ENCODE measurements at places on chromosomes 5 and 9.

DNA sequence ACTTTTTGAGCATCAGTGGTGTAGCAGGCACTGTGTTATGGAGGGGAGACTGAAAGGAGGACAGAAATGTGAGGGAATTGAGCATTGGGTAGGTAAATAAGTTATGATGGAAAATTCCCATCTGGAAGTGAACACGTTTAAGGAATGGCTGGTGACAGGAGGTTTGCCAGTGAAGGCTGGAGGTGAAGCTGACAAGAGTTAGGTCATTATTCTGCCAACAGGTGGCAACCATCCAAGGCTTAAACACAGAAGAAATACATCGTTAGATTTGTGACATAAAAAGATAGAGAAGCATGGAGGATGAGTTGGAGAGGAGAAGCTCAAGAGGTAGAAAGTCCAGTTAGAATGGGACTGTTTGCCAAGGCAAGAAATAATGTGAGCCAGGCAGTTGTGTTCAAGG is 455.3 kb upstream of the SGCD start:
- no peaks in the 10 kb centered on the region for H3K36me3 ChIP-seq
- no peak overlapping the region for H3K27ac ChIP-seq
- H3K4me1 ChIP-seq, result no peaks in the 10 kb centered on the region
- peaks cover 6% of the 10 kb centered on the region for H3K27me3 ChIP-seq

DNA sequence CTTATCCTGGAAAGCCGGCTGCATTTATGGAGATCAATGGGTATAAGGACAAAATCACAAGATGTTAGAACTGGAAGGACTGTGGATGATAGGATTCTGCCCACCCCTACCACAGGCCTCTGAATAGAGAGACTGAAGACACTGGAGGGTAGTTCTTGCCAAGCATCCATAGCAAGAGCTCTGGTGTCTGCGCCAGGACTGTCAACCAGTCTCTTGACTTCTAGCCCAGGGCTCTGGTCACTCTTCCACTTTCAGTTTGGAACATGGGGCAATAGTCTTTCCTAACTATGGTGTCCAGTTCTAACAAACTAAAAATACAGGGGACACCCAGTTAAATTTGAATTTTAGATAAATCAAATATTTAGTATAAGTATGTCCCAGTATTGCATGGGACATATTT is 23.4 kb downstream of the LARP1 start:
- no peak overlapping the region for H3K27ac ChIP-seq
- H3K4me1 ChIP-seq, result peaks cover 49% of the 10 kb centered on the region
- no peak overlapping the region for H3K4me3 ChIP-seq
- H3K27me3 ChIP-seq, result no peaks in the 10 kb centered on the region

DNA sequence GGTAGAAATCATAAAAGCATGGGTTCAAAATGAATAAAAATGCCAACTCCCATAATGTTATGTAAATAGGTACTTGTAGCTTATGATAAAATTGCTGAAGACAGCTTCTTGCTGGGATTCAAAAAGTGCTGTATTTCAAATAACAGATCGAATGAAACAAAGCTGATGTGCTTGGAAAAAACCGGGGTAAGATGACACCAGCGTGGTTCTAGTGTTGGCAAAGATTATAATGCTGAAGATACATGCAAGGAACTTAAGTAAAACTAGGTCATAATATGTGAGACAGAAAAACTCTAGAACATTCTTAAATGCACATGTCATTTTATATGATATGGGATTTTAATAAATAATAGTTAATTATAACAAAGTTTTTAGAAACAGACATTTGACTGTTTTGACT is 44.4 kb upstream of the APC start:
- H3K4me1 ChIP-seq, result no peaks in the 10 kb centered on the region
- no peak for DNase-seq
- H3K27me3 ChIP-seq, result no peaks in the 10 kb centered on the region
- no peak overlapping the region for H3K4me3 ChIP-seq
- no peak overlapping the region for H3K27ac ChIP-seq

DNA sequence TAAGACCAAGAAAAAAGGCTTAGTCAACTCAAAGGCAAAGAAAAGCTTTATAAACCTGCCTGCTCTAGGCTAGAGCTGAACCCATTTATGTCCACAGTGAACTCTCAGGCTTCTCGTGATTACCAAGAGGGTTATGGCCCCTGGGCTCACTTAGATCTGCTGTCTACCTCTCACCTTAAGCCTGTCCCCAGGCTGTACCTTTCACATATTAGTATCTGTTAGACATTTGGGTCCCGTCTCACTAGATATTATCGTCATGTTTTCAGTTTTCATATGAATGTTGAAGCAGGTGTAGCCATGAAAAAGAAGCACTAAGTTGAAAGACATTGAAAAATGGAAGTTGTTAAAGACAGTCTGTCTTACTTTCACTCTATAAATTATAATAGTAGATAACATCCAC is 75.2 kb upstream of the COX7C start:
- H3K4me3 ChIP-seq, result no peak overlapping the region
- no peaks in the 10 kb centered on the region for H3K36me3 ChIP-seq
- no peak for DNase-seq
- no peak overlapping the region for H3K27ac ChIP-seq
- H3K4me1 ChIP-seq, result no peaks in the 10 kb centered on the region

DNA sequence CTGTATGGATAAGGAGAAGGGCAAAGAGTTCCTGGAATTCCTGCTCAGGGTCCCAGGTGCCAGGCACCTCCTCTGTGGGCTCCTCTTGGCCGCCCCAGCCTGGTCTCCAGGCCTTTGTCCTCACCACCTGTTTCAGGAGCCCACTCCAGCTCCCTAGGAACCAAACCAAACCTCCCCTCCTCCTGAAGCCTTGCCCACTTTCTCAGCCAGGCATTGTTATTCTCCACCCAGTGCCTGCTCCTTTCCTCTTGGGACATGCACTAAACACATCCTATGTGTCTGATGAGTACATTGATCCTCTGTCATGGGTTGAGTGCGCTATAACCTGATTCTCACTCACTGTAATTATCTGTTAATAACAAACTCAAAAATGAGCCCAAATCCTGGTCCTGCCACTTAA is 189.8 kb downstream of the SPOCK1 start:
- H3K4me1 ChIP-seq, result no peaks in the 10 kb centered on the region
- no peak for DNase-seq
- H3K27ac ChIP-seq, result no peak overlapping the region
- no peak overlapping the region for H3K4me3 ChIP-seq
- H3K36me3 ChIP-seq, result no peaks in the 10 kb centered on the region
- H3K27me3 ChIP-seq, result no peaks in the 10 kb centered on the region

DNA sequence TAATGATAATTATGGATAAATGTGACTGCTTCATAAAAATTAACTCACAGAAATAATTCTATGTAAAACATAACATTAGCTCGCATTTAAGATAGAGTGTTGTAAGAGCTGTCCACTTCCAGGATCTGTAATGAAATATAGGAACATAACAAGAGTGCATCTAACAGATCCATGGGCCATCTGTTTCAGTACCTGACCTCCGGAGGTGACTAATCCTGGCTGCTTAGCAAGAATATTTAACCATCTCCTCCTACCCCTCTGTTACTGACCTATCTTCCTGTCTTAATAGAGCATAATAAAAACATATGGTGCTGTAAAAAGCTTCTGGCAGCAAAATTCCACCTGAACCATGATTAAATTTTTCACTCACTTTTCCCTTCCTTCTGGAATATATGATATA is 7.1 kb downstream of the PLCXD3 start:
- H3K27me3 ChIP-seq, result no peaks in the 10 kb centered on the region
- H3K36me3 ChIP-seq, result no peaks in the 10 kb centered on the region
- no peak overlapping the region for H3K4me3 ChIP-seq
- no peaks in the 10 kb centered on the region for H3K4me1 ChIP-seq
- H3K27ac ChIP-seq, result no peak overlapping the region

GRCh38 chr9:96417661-96418082 is 498 bp downstream of the ZNF367 start:
- H3K4me1 ChIP-seq, result peaks cover 30% of the 10 kb centered on the region
- no peaks in the 10 kb centered on the region for H3K36me3 ChIP-seq
- H3K4me3 ChIP-seq, result peak overlapping the region; percentile 93
- peak overlapping the region; percentile 100 for H3K27ac ChIP-seq
- DNase-seq, result no peak
- H3K27me3 ChIP-seq, result no peaks in the 10 kb centered on the region

GRCh38 chr5:16482891-16483290 is 17.3 kb upstream of the ZNF622 start:
- DNase-seq, result no peak
- no peaks in the 10 kb centered on the region for H3K4me1 ChIP-seq
- H3K27ac ChIP-seq, result no peak overlapping the region
- no peaks in the 10 kb centered on the region for H3K27me3 ChIP-seq

- H3K36me3 ChIP-seq, result no peaks in the 10 kb centered on the region
- no peaks in the 10 kb centered on the region for H3K27me3 ChIP-seq
- H3K27ac ChIP-seq, result no peak overlapping the region
Observed at GRCh38 chr9:89036383-89036782, 45.1 kb downstream of the S1PR3 start.

DNA sequence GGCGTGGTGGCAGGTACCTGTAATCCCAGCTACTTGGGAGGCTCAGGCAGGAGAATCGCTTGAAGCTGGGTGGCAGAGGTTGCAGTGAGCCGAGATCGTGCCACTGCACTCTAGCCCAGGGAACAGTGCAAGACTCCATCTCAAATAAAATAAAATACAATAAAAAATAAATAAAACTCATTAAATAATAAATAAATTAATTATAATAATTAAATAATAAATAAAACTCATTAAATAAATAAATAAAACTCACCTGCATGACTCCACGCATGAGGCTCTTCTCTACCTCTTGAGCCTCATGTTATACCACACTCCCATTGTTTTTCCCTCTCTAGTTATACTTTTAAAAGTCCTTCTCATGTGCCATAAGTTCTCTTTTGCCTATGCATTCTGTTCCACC is 995.4 kb downstream of the MAT2B start:
- H3K36me3 ChIP-seq, result no peaks in the 10 kb centered on the region
- no peaks in the 10 kb centered on the region for H3K27me3 ChIP-seq
- no peaks in the 10 kb centered on the region for H3K4me1 ChIP-seq
- no peak overlapping the region for H3K4me3 ChIP-seq
- H3K27ac ChIP-seq, result no peak overlapping the region

DNA sequence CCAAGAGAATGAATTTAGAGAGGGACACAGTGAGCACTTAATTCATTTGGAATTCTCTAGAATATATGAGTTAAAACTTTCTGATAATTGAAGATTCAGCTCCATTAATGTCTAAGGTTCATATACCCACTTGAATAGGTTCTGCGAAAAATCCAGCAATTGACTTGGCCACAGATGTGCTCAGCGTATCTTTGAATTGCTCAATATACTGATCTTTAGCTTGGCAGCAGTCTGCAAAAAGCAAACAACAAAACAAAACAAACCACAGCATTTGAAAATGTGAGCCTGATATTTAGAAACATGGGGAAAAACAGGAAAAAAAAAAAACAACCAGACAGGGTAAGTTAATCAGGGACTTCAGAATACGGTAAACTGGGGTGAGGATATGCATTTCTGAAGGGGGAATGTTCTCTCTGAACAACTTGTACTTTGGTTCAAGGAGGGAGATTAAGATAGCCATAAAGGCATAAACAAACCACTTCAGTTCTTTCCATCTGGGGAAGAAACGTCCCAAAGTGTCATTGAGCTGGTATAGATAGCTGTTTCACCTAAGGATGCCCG is 21.4 kb downstream of the AGXT2 start:
- DNase-seq, result no peak
- no peak overlapping the region for H3K27ac ChIP-seq
- no peaks in the 10 kb centered on the region for H3K27me3 ChIP-seq
- no peaks in the 10 kb centered on the region for H3K4me1 ChIP-seq
- H3K4me3 ChIP-seq, result no peak overlapping the region

- H3K27me3 ChIP-seq, result no peaks in the 10 kb centered on the region
- DNase-seq, result peak; percentile 50
- no peaks in the 10 kb centered on the region for H3K36me3 ChIP-seq
- H3K4me1 ChIP-seq, result peaks cover 10% of the 10 kb centered on the region
- peak overlapping the region; percentile 62 for H3K27ac ChIP-seq
- no peak overlapping the region for H3K4me3 ChIP-seq
Observed at GRCh38 chr5:139459451-139459934, 3.0 kb downstream of the ECSCR start.

GRCh38 chr5:18397891-18398290 is 763.6 kb downstream of the TAF11L14 start:
- H3K36me3 ChIP-seq, result no peaks in the 10 kb centered on the region
- no peaks in the 10 kb centered on the region for H3K4me1 ChIP-seq
- DNase-seq, result no peak
- H3K27me3 ChIP-seq, result no peaks in the 10 kb centered on the region

DNA sequence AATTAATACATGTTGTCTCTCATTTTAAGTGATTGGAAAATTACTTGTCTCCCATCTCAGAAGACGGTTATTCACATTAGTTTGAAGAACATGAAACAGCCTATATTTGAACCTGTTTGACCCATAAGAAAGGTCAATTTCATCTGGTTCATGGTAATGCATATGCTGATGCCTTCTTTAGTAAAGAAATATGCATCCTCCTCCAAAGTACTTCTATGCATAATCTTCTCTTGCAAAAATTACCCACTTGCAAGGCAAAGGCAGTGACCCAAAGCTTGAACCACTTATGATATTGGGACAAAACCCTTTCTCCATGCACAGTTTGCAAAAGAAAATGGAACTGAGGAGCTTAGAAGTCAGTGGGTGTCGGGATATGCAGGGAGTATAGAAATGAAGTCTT is 65.4 kb upstream of the IRX1 start:
- no peak for DNase-seq
- H3K4me1 ChIP-seq, result no peaks in the 10 kb centered on the region
- no peak overlapping the region for H3K4me3 ChIP-seq
- no peaks in the 10 kb centered on the region for H3K36me3 ChIP-seq

DNA sequence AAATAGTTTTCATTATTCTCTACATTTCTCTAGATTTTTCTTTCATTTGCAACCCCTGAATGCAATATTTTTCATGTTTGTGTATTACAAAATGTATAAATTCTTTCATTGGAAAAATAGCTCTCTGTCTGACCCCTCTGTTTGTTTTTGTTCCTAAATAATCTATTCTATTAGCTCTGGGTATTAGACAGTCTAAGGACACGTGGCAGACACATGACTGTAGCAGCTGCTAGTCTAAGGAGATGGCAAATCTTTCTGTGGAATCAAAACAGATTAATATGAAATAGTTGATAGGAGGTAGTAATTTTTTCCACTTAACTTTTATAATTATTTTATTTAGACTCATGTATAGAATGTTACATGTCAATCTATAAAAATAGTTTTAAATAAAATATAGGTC is 21.4 kb upstream of the SPATA9 start:
- H3K27ac ChIP-seq, result no peak overlapping the region
- H3K36me3 ChIP-seq, result no peaks in the 10 kb centered on the region
- no peaks in the 10 kb centered on the region for H3K4me1 ChIP-seq
- H3K4me3 ChIP-seq, result no peak overlapping the region
- H3K27me3 ChIP-seq, result no peaks in the 10 kb centered on the region

DNA sequence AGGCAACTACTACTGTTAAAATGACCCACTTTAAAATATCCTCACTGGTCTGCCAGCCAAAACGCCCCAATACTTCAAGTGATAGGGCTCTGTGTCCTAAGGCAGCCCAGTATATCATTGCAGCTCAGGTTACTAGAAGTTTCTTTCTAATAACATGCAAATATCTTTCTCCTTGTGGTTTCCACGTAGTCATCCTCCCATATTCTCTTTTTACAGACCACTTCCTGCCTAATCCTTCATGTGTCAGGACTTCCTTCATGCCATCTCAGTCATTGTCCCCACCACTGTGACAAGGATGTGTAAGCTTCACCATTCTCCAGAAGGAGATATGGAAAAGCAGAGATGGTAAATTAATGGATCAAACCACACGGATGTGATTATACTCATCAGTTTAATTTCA is 813.7 kb downstream of the MAT2B start:
- H3K27ac ChIP-seq, result no peak overlapping the region
- H3K36me3 ChIP-seq, result no peaks in the 10 kb centered on the region
- H3K27me3 ChIP-seq, result no peaks in the 10 kb centered on the region
- H3K4me3 ChIP-seq, result no peak overlapping the region
- no peak for DNase-seq

GRCh38 chr9:36928670-36929349 is 105.3 kb downstream of the PAX5 start:
- no peaks in the 10 kb centered on the region for H3K36me3 ChIP-seq
- H3K4me1 ChIP-seq, result peaks cover 3% of the 10 kb centered on the region
- no peak overlapping the region for H3K27ac ChIP-seq
- DNase-seq, result peak; percentile 15
- no peak overlapping the region for H3K4me3 ChIP-seq

Measured in stomach (tissue), 19 donors.